Spinal cord (tissue), 10 donors: ENCODE measurements at places on chromosomes 4 and X.
A peak's percentile ranks its signal among the peaks of the same experiment; 100 is the strongest.

DNA sequence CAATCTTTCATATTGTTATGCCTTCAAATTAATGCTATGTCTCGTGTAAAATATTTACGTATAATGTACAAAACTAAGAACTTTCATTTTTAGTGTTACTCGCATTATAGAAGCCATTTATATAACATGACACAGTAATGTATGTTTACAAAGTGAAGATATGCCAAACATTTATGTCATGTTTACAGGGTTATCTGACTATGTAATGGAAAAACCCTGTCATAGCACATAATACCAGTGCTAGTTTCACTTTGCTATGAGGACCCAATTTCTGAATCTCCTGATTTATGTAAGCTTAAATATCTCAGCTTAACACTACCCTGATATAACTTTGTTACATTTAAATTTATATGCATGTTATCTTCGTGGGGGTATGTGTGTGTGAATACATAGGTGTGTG lies 233.1 kb downstream of the FAT4 start:
- no peak for DNase-seq

GRCh38 chr4:107619066-107619465 lies 101.0 kb downstream of the PAPSS1 start:
- DNase-seq = peak; percentile 70

GRCh38 chr4:80685214-80685613 lies 345.3 kb upstream of the BMP3 start:
- DNase-seq = no peak

DNA sequence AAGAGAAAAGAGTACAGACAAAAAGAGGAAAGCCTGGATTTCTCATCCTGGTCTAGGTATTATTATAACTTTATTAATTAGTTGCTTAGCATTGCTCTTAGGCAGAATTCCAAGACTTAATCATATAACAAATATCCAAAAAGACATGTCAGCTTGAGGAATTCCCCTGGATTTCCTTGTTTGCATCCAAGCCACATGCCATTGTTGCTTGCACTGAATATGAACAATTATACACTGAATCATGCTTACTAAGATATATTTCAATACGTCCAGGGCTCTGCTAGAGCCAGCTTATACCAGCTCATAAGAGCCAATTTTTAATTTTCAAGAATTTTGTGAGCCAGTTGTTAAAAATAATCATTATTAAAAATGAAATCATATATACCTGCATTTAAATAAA lies 5.5 kb upstream of the TLR10 start:
- no peak for DNase-seq

DNA sequence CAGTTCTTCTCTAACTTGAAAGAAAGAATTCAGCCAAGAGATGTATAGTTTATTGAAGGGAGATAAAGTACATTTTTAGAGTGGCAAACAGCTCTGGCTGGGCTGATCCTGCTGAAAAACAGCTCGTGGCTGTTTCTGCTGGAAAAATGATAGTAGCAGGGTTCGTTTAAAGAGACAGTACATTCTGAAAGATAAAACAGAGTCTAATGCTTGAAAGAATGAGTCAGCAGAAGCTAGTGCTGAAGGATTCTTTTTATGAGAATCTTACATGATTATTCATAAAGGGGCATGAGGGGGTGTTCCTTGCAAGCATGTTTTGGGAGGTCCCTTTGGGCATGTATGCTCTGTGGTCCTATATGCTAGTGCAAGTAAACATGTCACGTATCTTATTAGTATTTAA lies 790.0 kb downstream of the PCDH18 start:
- no peak for DNase-seq

DNA sequence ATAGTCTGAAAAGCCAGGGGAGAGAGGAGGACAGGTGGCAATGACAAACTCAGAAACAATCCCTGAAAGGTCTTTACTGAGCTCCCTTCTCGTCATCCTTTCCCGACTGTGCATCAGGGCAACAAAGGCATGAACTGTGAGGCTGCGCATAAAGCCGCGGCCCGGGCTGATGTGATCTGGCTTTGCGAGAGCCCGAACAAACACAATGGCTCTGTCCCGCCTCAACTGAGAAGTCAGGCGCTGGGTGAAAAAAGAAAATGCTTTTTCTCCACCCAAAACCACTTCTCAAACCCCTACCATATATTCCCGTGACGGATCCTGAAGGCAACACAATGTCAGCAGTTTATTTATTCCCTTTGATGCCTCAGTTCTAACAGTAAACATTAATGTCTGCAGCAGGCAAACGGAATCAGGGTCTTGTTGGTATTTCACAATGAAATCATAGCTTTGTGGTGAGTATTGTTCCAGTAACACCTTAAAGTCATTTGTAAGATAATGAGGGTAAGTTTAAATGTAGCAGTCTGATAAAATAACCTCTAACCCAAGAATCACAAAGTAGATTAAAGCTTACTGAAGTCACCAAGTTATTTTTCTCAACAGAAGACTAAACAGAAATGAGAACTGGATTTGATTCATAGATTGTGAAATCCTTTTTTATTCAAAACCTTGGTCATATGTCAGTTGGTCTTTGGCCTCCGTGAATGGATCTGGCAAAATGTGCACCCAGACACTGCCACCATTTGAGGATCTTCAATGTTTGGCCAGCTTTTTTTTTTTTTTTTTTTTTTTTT lies 67.4 kb downstream of the APBB2 start:
- peak; percentile 47 for DNase-seq

GRCh38 chr4:182537031-182537795 lies 294.0 kb downstream of the TENM3 start:
- DNase-seq = peak; percentile 20

DNA sequence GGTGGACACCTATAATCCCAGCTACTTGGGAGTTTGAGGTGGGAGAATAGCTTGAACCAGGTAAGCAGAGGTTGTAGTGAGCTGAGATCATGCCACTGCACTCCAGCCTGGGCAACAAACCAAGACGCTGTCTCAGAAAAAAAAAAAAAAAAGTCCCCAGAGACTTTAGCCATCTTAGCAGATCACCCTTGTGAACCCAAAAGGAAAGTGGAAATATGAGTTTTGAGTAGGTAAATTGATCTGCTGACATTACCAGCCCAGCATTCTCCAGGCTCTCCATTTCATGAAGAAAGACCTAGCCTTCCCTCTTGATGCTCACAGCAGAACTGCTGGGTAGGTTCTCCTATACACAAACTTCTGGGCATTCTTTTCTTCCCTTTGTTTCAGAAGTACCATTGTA lies 24.5 kb upstream of the HNRNPD start:
- no peak for DNase-seq

DNA sequence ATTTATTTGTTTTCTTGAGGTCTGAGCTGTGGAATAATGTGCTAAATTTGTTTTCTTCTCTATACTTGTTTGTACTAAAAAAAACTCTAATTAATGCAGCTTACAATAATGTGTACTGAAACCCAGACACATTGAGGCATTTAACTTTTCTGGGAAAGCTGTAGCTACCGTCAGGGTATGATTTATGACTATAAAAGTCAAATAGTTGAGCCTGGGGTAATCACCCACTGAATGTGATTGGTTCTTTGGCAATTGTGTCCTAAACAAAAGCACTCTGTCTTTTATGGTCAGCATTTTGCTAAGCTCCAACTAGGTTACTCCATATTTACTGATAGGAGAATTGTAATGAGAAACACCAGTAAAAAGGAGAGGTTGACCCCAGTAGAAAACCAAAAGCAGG lies 65.9 kb upstream of the CBLL2 start:
- no peak for DNase-seq

GRCh38 chr4:182215148-182215547 lies 28.1 kb upstream of the TENM3 start:
- DNase-seq = no peak

DNA sequence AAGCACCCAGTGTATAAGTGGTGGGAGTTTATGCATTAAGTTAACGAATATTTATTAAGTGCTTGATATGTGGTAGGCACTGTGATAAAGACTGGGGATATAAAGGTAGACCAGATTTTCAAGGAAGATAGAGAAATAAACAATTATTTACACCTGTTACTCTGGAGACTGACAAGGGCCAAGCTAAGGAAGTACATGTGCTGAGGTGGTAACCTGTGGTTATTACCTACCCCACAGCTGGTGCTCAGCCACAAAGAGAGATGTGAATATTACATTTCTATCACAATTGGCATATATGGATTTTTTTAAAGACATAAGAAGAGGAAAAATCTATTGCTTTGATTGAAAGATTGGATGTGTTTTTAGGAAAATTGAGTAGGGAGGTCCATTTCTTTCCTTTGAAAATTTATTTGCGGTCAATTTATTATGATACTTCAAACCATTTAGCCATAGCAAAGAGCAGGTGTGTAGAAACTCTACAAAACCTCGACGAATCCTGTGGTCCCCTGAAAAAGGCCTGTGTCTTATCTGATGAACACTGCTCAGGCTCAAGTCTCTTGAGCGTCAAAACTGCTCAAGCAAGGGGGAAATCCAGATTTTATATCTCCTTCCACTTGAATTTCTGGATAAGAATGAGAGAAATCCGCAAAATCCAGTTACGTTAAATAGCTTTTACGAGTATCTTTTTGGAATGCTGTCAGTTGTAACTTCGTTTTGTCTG lies 217.7 kb upstream of the HAND2 start:
- DNase-seq = no peak

DNA sequence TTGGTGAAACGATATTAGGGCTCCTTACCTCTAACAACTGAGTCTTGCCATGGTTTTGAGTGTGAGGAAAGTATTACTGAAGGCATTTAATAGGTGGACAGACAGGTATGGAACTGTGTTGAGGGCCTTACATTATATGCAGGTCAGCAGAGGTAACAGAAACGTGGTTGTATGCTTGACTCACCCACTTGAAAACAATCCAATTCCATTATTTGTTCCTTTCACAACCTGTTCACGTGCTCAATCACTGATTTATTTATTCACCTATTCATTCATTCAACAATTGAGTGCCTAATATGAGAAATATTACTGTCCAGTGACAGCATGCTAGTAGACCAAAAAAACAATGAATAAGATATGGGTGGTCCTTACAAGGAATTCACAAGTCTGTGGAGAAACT lies 33.3 kb upstream of the PPARGC1A start:
- DNase-seq = no peak

GRCh38 chrX:41522671-41523070 lies 75.5 kb downstream of the NYX start:
- peak; percentile 48 for DNase-seq

DNA sequence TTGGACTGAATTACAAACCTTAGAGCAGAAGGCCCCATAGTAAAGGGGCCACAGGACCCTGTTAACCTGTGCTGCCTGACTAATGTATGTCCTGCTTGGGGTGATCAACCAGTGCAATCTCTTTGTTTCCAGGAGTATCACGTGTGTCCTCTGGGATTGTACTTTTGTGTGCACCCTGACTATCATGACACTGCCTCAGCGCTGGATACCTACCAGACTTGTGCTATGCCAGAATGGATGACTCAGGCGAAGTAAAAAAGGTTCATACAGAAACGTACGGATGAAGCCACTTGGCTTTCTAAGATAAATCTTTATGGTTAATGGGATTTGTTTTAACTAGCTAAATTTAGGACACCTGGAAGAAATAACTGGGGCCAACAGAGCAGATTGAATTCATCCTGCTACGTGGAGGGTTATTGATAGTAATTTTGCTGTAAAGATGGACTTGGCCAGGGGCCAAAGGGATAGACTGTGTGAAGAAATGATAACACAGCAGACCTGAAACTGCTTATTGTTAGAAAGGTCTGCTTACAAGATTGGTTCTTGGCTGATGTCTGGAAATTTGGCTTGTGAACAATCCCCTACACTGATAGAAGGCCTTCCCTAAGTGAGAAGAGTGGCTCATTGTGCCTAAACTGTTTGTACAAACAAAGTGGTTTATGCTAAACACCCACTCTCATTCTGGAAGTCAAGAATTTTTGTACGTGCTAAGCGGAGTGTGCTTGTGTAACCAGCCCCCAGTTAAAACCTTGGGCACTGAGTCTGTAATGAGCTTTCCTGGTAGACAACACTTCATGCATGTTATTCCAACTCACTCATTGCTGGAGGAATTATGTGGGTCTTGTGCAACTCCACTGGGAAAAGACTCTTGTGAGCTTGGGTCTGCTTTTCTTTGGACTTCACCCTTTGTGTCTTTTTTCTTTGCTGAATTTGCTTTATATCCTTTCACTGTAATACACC lies 750.5 kb upstream of the HTR2C start:
- no peak for DNase-seq

GRCh38 chr4:166846939-166847338 lies 387.4 kb downstream of the SPOCK3 start:
- no peak for DNase-seq

DNA sequence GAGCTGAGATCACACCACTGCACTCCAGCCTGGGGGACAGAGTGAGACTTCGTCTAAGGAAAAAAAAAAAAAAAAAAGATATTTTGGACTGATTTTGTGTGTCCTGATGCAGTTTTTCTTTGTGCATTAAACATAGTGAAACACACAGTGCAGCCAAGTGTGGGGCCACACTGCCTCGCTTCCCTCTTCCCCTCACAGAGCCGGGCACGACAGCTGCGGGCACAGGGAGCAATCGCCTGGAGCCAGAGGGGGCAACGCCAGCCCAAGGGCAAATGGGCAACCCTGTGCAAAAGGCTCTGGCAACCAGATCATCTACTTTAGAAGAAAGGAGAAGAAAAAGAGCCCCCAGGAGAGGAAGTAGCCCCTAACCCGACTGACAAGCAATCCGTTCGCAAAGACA lies 13.5 kb upstream of the CCNQ start:
- DNase-seq = no peak

DNA sequence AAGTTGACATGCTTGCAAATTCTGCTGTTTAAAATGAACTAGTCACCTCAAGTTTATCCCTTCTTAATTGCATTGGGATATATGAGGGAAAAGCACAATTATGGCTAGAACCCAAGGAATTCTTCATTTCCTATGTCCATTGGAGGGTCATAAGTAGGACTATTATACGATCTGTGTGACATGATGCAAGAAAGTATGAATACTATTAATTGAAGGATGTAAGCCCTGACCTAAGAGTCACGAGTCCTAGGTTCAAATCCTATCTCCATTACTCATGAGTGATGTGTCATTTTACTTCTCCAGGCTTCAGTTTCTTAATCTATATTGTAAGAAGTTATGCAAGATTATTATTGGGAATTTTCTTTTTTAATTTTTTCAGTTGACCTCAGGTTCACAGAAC lies 542.9 kb upstream of the GRIA3 start:
- no peak for DNase-seq

- DNase-seq = no peak
Measured at GRCh38 chr4:87884976-87885549, 52.3 kb downstream of the MEPE start.

GRCh38 chr4:169383724-169384123 lies 113.0 kb upstream of the SH3RF1 start:
- no peak for DNase-seq

GRCh38 chr4:152278172-152278504 lies 257.8 kb downstream of the FBXW7 start:
- DNase-seq = no peak

DNA sequence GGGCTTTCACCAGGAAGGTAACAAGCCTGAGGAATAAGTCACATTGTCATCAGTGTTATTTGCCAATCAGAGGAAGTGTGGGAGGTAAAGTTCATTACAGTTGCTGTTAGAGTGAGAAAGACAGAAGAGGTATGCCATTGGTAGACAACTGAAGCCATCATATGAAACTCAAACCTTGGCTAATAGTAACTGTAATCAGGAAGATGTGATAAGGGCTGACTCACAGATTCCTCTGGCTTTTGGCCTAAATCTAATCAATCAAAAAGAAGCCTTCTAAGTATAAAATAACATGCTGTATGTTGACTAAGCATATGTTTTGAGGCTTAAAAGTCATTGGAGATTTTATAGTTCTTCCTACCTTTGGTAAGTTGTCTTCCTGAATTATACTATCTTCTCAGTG lies 242.8 kb downstream of the PCDH7 start:
- DNase-seq = no peak

- no peak for DNase-seq
Measured at GRCh38 chrX:48509245-48509590, 426 bp downstream of the PORCN start.

- DNase-seq = no peak
Measured at GRCh38 chr4:109233570-109233969, 68.9 kb downstream of the COL25A1 start.
